ENCODE measurements at places on chromosomes 3 and 15.

DNA sequence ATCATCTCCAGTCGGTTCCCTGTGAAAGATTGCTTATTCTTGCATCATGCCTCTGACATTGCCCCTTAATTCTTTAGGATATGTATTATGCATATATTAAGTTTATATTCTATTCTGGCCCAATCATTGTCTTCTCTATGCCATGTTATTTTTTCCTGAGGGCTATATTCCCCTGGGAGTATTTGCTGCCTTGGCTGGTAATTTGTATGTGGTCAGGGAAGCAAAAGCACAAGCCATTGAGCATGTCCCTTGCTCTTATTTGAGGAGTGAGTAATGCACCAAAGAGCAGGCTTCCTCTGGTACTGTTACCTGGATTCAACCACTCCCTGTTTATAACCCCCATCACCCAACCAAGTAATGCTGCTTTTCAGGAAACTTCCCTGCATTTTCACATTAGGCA is 36.3 kb downstream of the STAC start:
- no peak for DNase-seq

DNA sequence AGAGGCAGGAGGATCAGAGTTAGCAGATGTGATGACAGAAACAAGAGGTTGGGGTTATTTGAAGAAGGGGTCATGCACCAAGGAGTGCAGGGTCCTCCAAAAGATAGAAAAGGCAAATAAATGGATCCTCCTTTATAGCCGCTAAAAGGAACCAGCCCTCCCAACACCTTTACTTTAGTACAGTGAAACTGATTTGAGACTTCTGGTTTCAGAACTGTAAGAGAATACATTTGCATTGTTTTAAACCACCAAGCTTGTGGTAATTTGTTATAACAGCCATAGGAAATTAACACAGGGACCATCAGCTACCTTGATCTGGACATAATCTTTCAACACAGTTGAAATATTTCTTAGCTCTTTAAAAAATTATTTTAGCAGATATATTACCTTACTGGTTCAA is 166.6 kb downstream of the TIGIT start:
- no peak for DNase-seq

DNA sequence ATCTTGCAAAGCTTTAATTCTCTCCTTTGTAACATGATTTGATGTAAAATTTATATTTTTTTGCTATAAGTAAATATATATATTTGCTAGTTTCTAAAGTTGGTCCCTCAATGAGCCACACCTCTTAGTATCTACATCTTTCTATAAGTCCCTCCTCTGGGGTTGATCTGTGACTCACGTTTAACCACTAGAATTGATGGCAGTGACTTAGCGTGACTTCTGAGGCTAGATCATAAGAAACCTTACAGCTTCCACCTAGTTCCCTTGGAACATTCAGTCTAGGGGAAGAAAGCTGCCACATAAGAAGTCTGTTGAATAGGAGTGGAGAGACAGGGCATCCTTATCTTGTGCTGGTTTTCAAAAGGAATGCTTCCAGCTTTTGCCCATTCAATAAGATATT is 56.6 kb upstream of the TNIK start:
- DNase-seq: no peak

DNA sequence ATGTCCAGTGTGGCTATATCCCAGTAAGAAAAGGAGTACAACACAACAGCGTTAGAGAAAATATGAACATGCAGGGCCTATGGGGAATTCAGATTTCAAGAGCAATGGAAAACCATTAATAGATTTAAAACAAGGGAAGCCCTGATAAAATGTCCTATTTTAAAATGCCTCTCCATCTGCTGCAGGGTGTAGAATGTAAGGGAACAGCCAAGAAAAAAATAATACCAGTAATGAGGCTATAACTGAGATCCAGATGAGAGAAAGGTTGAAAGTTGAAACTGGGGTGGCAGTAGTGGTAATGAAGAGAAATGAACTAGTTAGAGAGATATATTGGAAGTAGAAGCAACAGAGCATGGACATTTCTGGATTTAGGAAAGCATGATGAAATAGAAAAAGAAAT is 226.1 kb downstream of the KCNMB2 start:
- DNase-seq: no peak

DNA sequence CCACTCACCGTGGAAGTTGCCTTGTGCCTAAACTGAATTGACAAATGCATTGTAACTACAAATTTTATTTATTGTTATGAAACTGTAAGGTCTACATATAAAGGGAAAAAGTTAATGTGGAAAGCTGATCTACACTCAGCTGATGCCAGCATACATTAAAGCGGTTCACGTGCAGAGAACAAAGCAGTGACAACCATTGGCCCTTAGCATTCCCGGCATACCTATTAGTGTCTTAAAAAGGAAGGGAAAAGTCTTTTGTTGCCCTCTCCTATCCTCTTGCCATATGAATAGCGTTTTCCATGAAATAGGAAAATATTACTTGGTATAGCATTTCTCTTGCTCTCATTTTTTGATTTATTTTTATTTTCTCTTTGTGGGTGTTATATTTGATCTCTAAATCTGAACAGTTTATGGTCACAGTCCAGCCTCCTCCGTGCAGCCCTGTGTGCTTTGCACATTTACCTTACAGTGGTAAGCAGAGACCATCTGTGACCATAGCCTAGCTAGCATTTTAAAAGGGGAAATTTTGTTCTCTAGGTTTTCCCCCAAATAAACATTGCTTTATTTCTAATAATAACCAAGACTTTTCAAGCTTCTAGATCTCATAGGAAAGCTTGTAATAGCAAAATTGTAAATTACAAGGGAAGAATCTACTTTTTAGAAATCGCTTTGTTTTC is 89.7 kb upstream of the CGNL1 start:
- no peak for DNase-seq

DNA sequence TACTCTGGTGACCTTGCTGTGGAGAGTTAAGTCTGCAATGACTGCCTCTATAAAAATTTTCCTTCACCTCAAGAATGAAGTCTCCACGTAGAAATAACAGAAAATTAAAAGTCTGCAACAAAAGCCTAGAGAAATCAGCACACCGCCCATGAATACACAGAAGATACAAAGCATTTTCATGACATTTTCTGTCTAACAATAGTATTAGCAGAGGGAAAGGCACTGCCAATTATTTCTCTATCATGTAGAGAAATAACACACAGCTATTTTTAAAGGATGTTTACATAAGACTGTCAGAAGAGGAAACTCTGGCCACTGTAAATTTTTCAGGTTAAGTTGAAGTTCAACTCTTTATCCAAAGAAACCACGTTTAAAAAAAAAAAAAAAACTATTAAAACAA is 80.8 kb downstream of the GSK3B start:
- DNase-seq: no peak

DNA sequence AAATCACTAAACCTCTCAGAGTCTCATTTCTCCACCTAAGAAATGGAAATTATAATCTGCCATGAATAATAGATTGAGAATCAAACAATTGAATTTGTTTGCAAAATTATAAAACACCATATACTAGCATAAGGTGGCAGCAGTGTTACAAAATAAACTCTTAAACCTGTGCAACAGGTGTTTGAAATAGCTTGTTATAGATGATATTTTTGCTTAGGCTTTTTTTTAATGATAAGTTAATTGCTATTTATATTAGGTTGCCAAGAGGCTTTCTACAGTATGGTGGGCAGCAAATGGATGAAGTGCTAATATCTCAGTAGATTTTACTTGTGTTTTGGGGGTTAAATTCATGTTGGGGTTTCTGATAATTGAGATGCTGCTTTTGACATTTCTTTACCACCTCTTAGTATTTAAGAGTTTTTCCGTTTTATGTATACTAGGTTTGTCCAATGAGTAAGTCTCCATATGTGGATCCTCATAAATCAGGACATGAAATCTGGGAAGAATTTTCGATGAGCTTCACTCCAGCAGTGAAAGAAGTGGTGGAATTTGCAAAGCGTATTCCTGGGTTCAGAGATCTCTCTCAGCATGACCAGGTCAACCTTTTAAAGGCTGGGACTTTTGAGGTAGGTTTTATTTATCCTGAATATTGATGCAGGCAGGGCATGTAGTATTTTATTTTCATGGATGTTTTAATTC is 19.6 kb downstream of the NR1D2 start:
- no peak for DNase-seq

GRCh38 chr3:179265875-179266274 is 15.0 kb upstream of the KCNMB3 start:
- no peak for DNase-seq
